Stomach (tissue), 19 donors: ENCODE measurements at places on chromosomes 5 and 9. TPM values are rescaled to one million over a fixed set of nuclear protein-coding genes. Genes with fewer than 3 reads are reported as not detected.

GRCh38 chr9:78133751-78134150 lies 102.1 kb upstream of the CEP78 start:
- H3K36me3 ChIP-seq = no peaks in the 10 kb centered on the region
- no peaks in the 10 kb centered on the region for H3K4me1 ChIP-seq
- H3K27ac ChIP-seq = no peak overlapping the region
- no peak overlapping the region for H3K4me3 ChIP-seq

DNA sequence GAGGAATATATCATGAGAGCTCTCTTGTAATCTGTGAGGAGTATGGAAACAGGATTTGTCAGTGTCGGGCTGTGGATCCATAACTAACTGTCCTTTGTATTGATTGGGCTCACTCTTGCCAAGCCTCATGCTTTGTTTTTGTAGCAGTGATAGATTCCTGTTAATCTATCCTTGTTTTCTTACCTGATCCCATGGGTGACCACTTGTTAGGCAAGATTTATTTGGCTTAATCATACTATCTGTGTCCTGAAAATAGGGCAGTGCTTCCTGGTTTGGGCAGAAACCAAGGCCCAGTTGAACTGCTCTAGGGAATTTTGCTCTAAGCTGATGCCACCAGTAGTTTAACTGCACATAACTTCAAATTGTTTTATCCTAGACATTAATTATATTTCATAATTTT lies 6.1 kb downstream of the NDFIP1 start:
- H3K27me3 ChIP-seq = no peaks in the 10 kb centered on the region
- H3K4me3 ChIP-seq = no peak overlapping the region
- no peak for DNase-seq
- no peak overlapping the region for H3K27ac ChIP-seq

DNA sequence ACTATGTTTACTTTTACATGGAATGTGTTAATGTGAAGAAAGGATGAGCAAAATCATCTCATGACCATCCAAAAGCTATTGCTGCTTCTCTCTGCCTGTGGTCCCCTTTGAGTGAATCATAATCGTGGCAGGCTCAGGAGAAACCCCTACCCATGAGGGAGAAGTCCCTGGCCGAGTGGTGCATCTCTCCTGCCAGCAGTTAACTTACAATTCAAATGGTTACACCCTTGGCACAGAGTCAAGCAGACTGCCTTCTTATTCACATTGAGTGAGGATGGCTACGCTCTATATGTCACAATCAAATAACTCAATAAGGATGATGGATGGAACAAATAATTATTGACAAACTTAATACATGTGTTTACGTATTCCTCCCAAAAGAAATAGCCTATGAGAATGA lies 179.1 kb downstream of the FGF1 start:
- DNase-seq = no peak
- no peak overlapping the region for H3K4me3 ChIP-seq
- H3K27ac ChIP-seq = no peak overlapping the region
- no peaks in the 10 kb centered on the region for H3K27me3 ChIP-seq
- H3K36me3 ChIP-seq = no peaks in the 10 kb centered on the region

DNA sequence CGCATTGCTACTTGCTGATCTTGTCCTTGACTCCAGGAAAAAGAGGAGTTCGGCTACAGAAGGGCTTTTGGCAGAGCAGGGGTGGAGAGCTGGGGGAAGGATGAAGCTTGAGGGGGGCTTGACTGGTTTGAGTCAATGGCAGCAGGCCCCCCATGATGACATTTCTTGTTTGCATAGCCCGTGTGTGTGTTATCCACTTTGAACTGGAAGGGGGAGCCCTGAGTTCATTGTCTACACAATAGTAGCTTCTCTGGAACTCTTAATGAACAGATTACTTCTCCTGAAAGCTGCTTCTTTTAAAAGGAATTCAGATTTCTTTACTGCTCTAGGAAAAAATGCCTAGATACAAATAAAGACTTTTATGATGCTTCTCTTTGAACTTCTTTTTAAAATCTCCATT lies 2.3 kb downstream of the IFNB1 start:
- H3K4me1 ChIP-seq = peaks cover 1% of the 10 kb centered on the region
- H3K36me3 ChIP-seq = no peaks in the 10 kb centered on the region
- no peak overlapping the region for H3K27ac ChIP-seq
- H3K4me3 ChIP-seq = no peak overlapping the region

DNA sequence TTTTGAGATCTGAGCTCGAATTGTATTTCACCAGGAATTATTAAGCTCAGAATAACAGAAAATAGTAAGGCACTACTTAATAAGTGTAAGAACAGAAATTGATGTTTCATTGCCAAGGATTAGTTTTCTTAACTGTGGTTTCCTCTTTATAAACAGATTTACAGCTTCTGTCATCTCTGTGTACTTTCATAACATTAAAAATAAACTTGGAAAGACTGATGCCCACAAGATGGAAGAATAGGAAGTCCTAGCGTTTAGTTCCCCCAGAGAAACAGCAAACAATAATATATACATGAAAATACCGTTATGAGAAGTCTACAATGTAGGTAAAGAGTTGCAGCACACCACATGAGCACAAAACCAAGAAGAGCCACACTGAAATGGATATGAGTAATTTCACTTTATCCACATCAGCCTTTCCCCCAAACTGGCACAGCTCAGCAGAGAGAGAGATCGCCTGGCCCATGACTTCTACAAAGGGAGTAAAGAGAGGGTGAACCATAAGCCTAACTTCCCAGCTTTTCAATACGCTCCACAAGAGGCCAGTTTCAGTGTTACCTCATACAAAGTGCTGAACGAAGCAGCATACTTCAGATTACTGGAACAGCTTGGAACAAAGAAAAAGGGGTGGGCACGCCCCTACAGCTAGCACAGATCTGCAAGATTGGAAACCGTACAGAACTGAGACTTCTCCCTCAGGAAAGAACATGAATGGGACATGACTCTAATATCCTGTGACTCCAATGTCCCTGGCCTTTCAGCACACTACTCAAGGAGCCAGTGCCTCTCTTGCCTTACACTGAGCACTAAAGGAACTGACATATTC lies 75.4 kb downstream of the EMB start:
- no peak overlapping the region for H3K4me3 ChIP-seq
- H3K36me3 ChIP-seq = no peaks in the 10 kb centered on the region
- H3K27me3 ChIP-seq = no peaks in the 10 kb centered on the region
- no peaks in the 10 kb centered on the region for H3K4me1 ChIP-seq
- no peak for DNase-seq
- no peak overlapping the region for H3K27ac ChIP-seq

- H3K27ac ChIP-seq = peak overlapping the region; percentile 97
- peaks cover 48% of the 10 kb centered on the region for H3K4me1 ChIP-seq
These were observed 398 bp downstream of the RAPGEF6 start for GRCh38 chr5:131634666-131634995.

CTNND2 gene
- total RNA-seq = 1.6 TPM

MRPL22 gene
- 9.9 TPM for total RNA-seq

MAMDC4 gene
- 2.8 TPM for total RNA-seq

MYMK gene
- total RNA-seq = not detected
